DMS 273 treated with DMSO at 0.1 percent for 48 hours (cell line): ENCODE measurements at places on chromosomes 12 and 14.
A peak's percentile ranks its signal among the peaks of the same experiment; 100 is the strongest.

DNA sequence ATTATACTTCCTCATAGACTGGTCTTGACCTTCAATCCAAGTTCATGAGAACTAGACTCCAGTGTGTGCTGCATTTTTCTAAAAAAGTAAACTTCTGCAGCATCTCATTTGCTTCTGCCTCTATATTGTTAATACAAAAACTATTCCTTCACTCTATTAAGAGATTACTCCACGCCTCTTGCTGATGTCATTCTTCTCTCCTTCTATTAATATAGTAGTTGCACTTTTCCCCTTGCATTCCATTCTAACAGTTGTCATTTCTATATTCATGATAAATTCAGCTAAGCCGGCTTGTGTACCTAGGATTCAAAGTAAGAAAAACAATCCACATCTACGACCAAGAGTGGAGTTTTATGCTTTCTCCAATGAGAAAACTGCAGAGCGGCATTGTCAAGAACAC is 480.4 kb upstream of the NOVA1 start:
- no peak for DNase-seq

GRCh38 chr12:56766535-56766934 is 3.4 kb downstream of the HSD17B6 start:
- no peak for DNase-seq

- DNase-seq = no peak
Observed at GRCh38 chr14:59155886-59156285, 32.6 kb upstream of the DAAM1 start.

DNA sequence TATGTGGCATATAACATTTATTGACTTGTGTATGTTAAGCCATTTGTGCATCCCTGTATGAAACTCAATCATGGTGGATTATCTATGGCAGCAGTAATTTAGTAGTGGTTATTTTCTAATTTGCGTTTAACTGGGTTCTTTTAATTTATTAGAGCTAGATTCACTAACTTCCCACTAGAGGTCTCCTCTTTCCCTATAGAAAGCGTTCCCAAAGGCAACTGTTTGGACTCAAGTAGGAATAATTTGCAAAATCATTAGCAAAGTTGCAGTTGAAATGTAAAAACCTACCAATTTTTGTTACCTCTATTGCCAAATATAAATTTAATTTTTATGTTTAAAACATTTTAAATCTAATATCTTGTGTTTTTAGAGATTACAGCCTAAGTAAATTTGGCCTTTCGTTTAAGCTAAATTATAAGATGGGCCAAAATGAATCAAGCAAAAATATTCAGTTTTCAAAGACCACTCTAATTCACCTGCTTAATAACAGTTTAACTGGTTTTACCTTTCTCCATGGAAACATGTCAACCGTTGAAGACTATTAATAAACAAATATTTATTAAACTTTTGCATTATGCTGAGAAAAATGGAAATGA is 6.0 kb downstream of the DMAC2L start:
- DNase-seq = peak; percentile 6

GRCh38 chr12:13373131-13373530 is 176.6 kb downstream of the EMP1 start:
- no peak for DNase-seq
